Mesendoderm (in vitro differentiated cells): ENCODE measurements at places on chromosomes 11 and 22.
A peak's percentile ranks its signal among the peaks of the same experiment; 100 is the strongest.

DNA sequence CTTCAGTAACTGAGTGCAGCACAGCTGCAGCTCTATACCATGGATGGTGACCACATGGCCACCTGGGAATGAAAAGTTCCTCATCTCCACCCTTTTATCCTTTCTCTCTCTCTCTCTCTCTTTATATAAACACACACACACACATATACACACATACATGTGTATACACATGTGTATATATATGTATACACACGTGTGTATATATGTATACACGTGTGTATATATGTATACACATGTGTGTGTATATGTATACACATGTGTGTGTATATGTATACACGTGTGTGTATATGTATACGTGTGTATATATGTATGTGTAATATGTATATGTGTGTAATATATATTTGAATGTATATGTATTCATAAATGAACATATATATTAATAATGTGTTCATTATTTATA lies 18.8 kb upstream of the FAR1 start:
- no peak for DNase-seq

- DNase-seq = peak; percentile 16
Observed at GRCh38 chr22:42202669-42203068, 67.8 kb downstream of the TCF20 start.

GRCh38 chr11:14413307-14414069 lies 54.5 kb upstream of the RRAS2 start:
- DNase-seq = peak; percentile 93

- DNase-seq = no peak
Observed at GRCh38 chr11:131838016-131838415, 467.6 kb downstream of the NTM start.

DNA sequence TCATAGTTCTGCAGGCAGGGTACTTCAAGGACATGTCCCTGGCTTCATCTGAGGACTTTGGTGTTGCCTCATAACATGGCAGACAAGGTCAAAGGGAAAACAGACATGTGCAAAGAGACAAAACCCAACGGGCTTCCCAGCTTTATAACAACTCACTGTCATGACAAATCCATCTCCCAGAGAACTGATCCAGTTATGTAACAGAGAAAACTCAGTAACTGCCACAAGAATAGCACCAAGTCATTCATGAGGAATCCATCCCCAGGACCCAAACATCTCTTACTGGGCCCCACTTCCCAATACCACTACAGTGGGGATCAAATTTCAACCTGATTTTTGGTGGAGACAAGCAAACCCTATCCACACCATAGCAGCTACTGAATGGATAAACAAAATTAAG lies 13.0 kb downstream of the OR52N4 start:
- DNase-seq = no peak

DNA sequence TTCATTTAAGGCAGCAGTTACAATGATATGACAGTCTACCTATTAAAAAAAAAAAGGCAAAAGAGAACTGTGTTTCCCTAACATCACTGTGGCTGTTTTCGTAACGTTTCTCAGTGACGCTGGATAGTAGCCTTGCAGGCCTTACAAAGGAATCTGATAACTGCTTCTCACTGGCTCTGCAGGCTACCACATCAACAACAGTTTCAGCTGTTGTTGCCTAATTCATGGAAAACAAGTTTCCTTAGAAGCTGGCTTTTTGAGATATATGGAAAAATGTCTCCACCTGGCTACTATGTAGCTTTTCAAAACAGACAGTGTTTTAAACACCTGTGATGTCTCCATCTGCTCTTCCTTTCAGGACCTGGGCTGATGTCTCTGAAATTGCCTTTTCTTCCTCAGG lies 3.8 kb downstream of the OR51V1 start:
- no peak for DNase-seq

GRCh38 chr11:8820401-8820800 lies 90.6 kb upstream of the AKIP1 start:
- DNase-seq = no peak
